NCI-H1436 (cell line): ENCODE measurements at places on chromosomes 6 and 20.

DNA sequence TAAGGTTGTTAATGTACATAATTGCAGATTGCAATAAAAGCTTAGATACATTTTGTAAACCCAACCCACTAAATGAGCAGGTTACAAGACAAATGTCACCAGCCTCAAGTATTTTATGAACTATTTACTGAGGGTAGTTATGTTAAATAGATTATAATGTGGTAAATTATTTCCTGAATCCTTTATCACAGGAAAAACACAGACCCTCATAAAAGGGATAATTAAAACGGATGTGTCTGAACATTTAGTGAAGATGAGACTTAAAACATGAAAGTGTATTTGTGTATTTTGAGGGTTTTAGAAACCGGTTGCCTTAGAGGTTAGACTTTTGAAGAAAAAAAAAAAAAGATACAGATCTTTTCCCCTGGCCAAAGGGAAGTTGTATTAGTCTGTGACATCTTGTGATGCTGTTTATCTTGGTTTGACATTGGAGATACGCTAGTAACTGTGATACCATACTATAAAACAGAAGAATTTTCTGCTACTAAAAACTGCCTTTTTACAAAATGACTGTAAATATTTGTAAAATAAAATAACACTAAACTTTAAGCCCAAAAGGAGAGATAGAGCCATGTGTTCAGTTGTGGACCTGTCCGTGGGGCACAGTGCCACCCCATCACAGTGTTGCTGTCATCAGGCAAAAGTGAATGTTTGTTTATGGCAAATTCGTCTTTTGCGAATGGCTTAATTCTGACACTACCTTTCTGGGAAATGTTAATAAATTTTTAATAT is 9.7 kb downstream of the DYNLT1 start:
- DNase-seq: peak; percentile 15

DNA sequence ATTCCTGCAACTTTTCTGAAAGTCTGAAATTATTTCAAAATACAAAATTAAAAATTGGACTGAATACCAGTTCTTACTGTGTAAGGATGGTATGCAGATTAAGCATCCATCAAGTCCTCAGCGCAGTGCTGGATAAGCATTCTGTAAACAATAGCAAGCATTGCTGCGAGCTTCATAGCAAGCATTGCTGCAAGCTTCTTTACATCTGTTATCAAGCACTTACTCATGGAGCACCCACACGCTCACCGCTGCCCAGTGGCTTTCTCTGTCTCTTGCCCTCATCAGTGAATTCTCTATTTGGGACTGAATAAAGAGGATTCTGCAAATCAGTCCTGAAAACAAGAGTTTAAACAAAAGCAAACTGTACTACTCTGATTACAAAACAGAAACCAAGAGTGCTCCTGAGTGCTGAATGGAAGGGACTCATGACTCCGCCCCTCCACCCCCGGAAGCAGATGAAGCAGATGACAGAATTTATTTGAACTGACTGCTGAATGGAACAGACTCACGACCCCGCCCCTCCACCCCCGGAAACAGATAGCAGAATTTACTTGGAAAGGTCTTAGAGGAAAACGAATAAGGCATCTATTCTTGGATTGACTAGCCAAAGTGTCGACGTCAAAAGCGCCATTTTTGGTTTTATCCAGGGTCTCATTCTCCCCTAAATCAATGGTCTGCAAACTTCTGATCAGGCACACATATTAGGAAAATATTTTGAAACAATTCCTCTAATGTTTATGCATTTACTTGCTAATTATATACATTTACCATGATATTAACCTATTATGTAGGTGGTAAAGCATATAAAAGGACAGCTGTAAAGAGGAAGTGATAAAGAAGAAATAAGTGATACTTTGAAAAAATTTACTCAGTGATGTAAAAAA is 22.1 kb upstream of the EYA2 start:
- no peak for DNase-seq

- no peak for DNase-seq
Measured at GRCh38 chr20:16283307-16283706, 289.9 kb downstream of the KIF16B start.

DNA sequence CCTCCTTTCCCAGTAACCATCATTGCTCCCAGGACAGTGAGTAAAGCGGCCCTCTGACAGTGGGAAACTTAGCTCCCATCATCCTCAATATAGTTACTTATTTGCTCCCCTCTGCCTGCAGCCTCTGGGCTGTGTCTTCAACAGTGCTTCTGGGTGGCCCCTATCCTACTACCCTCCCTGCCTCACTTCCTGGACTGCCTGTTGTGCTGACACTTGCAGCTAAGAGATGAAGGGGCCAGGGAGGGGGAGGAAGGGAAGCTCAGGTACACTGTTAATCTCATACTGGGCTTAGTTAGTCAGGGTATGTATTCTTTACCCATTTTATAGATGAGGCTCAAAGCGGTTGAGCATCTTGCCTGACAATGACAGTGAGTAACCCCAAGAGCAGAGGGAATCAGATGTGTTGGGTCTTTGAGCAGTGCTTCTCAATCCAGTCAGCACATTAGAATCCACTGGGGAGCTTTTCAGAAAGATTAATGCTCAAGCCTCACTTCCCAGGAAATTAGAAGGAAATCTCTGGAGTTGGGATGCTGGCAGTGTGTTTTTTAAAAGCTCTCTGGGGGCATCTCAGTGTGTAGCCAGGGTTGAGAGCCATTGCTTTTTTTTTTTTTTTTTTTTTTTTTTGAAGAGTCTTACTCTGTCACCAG is 27.1 kb upstream of the KCNK5 start:
- no peak for DNase-seq

- no peak for DNase-seq
Measured at GRCh38 chr20:35001596-35002362, 46.1 kb downstream of the MYH7B start.

DNA sequence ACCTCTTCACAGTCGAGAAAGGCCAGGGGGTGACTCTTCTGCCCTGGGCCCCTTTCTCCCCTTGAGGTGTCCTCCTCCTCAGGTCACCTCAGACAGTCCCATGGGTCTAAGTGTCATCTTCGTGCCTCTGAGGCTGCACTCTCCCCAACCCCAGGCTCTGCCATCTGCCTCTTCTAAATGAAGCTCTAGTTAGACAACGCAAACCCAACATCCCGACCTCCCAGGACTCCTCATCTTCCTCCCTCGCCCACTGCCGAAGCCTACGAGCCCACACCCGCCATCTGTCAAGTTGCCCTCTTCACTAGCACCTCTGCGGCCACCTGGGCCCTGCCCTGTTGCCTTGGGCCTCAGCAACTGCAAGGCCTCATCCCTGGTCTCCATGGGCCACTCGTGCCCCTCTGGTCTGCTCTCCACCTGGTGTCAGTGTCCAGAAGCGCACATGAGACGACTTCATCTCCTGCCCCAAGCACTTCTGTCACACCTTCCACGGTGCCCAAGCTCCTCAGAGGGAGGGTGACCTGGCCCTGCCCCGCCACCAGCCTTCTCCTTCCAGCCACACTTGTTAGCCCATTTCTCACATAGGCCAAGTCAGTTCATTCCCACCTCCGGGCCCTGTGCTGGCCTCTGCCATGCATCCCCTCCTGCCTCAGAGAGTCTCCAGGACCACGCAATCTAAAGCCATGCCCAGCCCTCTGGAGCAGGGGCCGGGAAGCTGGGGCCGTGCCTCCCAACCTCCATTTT is 53.8 kb downstream of the RRBP1 start:
- no peak for DNase-seq

DNA sequence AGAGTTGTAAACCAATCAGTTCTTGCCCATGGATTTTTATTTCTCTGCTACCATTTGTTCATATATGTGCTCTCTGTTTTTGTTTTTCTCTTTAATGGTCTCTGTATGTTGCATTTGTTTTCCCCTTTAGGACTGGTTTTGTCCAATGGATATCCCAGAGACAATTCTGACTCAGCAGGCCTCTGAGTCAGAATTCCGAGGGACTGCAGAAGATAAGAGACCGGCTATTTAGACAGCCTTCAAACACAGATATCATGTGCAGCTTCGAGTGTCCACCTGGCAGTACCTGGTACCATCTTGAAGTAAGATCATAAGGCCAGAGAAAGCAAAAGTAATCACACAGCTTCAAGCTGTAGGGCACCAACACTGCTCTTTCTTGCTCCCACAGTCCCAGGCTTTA is 125.5 kb downstream of the ELOVL4 start:
- no peak for DNase-seq

- no peak for DNase-seq
Measured at GRCh38 chr6:111844921-111845320, 28.3 kb downstream of the FYN start.

- no peak for DNase-seq
Measured at GRCh38 chr6:158040804-158041347, 59.2 kb downstream of the SYNJ2 start.

GRCh38 chr6:137968901-137969300 is 101.8 kb downstream of the TNFAIP3 start:
- no peak for DNase-seq

DNA sequence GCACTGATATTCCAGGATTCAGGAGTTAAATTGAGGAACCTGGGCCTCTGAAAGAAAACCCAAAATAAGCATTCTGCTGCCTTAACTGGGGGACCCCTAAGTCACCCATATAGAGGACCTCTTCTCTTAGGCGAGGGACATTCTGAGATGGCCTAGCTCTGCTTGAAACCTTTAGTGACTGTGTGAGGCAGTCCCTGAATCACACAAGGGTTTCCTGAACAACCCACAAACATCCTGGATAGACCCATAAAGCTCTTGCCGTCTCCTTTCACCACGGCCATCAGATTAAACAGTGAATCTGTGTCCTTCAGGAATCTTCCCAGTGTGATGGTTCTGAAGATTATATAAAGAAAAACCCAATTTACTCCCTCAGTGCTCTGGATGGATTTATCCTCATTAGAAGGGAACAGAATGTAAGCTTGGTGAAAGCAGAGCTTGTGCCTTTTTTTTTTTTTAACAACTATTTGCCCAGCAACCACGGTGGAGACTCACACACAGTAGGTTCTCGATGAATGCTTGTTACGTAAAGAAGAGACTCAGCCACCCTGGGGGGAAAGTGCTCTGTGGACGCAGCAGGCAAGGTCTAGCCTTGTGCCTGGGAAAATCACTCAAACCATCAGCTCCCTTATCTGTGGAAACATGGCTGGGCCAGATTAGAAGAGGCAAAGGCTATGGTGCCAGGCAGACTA is 39.1 kb upstream of the SIRPG start:
- no peak for DNase-seq

GRCh38 chr20:49583669-49584417 is 15.9 kb upstream of the PTGIS start:
- no peak for DNase-seq

GRCh38 chr20:3407040-3407770 is at the start of gene DNAAF9:
TSS of gene DNAAF9 (minus strand) at chr20:3407669. CDS start at chr20:3407557, 112 bp downstream.
- no peak for DNase-seq

- no peak for DNase-seq
Measured at GRCh38 chr20:556984-557383, 13.4 kb upstream of the CSNK2A1 start.

GRCh38 chr20:50229156-50229607 is 38.6 kb downstream of the CEBPB start:
- DNase-seq: no peak

DNA sequence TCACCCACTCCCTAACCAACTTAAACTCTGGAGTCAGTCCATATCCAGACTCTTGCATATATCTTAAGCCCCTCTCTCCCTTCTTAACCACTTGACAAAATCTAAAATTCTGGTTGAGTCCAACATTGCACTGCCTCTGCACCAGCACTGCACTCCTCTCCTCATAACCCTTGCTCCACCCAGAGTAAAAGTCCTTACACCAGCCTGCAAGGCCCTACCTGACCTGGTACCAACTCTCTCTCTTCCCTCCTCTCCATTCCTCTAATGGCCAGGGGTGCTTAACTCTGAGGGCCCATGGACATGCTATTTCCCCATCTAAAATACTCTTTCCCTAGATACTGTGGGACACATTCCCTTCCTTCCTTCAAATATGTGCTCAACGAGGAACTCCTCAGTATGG is 21.0 kb downstream of the STX7 start:
- no peak for DNase-seq

DNA sequence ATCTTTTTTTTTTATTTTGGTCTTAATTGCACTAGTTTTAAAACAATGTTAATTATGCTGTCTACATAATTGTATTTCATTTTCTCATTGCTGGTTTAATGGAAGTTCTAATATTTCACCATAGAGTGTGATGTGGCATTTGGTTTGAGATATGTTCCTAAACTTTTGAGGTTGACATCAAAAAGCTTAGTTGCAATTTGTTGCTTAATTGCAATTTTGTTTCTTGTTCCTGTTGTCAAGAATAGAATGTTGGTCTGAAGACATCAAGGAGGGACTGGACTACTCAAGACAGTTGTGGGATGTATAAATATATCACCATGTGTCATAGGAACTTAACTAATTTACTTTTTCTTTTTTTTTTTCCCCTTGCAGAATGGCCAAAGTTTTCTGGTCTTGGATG is 12.5 kb downstream of the HSF2 start:
- no peak for DNase-seq

GRCh38 chr6:149855040-149855654 is 9.0 kb downstream of the LRP11 start:
- no peak for DNase-seq

DNA sequence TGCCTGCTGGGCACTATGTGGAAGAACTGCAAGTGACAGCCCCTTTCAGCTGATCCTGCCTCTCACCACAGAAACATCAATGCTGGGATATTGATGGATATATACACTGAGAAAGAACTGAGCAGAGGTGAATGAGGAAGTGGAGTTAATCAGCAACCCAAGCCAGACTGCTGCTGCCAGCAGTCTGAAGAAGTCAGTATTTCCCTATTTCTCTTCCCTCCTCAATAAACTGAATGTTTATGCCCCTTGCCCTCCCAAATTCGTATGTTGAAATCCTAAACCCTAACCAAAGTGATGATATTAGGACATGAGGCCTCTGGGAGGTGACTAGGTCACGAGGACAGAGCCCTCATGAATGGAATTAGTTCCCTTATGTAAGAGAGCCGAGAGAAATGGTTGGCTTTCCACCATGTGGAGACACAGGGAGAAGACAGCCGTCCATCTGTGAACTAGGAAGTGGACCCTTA is 76.3 kb downstream of the CDK19 start:
- no peak for DNase-seq

GRCh38 chr6:63176181-63176580 is 35.1 kb upstream of the FKBP1C start:
- no peak for DNase-seq

GRCh38 chr20:23370274-23370673 is 8.3 kb downstream of the GZF1 start:
- no peak for DNase-seq

- no peak for DNase-seq
Measured at GRCh38 chr6:2816158-2816557, 25.5 kb downstream of the SERPINB1 start.

DNA sequence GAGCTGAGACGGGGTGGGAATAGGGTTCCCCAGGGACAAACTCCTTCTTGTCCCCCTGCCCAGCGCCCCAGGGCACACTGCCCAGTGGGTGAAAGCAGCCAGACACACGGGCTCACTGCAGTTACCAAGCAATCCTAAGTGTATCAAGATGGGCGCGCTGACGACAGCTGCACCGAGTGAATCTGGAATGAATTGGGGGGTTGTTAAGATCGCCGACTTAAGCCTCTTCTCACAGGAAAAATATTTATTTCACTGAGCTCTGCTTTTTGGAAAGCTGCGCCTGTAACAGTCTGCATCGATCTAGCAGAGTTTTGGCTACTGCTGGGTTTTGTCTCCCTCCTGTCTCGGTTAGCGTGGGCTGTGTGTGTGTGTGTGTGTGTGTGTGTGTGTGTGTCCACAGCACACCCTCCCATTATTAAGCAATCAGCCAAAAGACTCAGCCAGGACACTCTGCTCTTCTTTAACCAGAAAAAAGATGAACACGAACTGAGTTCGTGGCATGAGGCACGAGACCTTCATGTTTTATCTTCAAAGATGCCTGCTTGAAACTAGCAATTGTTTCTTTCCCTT is 35.9 kb downstream of the RIPOR3 start:
- DNase-seq: no peak

GRCh38 chr6:34391473-34391785 is 1.0 kb downstream of the NUDT3 start:
- no peak for DNase-seq
